ENCODE measurements at places on chromosomes 2 and 18.
A peak's percentile ranks its signal among the peaks of the same experiment; 100 is the strongest.

- no peak for DNase-seq
Measured at GRCh38 chr2:129892360-129892759, 87.1 kb upstream of the RAB6C start.

DNA sequence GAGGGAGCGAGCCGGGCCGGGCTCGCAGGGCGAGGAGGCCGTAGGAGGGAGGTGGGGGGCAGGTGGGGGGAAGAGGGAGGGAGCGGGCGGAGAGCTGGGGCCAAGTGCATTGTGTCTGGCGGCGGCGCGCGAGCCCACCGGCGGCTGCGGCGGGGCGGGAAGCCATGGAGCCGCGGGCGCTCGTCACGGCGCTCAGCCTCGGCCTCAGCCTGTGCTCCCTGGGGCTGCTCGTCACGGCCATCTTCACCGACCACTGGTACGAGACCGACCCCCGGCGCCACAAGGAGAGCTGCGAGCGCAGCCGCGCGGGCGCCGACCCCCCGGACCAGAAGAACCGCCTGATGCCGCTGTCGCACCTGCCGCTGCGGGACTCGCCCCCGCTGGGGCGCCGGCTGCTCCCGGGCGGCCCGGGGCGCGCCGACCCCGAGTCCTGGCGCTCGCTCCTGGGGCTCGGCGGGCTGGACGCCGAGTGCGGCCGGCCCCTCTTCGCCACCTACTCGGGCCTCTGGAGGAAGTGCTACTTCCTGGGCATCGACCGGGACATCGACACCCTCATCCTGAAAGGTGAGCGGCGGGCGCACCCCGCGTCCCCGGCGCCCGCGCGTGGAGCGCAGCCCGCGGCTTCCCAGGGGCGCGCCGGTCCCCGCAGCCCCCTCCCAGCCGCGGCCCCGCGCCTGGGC is at the start of gene TMEM178A:
Gene TMEM178A, plus strand, starts transcription at position 107 of the 680 bp plus-strand sequence. Its CDS starts 58 bp downstream, at position 165.
- peak; percentile 59 for DNase-seq

DNA sequence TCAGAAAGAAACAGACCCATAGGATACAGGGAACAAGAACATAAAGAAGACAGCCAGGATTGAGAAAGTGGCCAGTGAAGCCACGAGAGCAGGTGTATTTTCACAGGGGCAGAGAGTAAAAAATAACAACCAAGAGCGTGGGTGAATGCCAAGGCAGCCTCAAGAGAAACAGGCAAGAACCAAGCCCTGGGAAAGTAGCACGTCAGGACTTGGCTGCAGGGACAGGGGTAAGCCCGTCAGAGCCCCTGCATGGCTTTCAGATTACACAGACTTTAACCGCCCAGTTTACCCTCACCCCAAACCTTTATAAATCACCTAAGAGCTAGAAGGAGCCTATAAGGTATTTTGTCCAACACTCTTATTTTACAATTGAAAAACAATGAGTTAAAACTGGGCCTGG is 43.7 kb downstream of the ARL4C start:
- DNase-seq: no peak

GRCh38 chr2:30149976-30150375 is 3.2 kb downstream of the YPEL5 start:
- no peak for DNase-seq

DNA sequence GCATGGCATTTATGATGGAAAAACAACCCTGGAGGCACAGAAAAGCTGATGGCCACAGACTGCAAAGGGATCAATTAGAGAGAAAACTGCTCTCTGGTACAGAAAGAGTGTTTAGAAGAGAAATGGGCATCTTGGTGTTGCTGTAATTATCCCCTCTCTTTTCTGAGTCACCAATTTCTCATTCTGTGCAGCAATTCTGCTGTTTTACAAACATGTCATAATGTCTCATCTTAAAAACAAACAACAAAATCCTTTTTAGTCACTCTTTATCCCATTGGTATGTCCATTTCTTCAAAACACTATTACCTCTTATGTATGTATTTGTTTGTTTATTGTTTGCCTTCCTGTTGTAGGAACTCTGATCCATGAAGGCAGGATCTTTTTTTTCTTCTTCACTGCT is 73.9 kb upstream of the HK2 start:
- no peak for DNase-seq
